ENCODE measurements at places on chromosomes 1 and 21.
A peak's percentile ranks its signal among the peaks of the same experiment; 100 is the strongest.

DNA sequence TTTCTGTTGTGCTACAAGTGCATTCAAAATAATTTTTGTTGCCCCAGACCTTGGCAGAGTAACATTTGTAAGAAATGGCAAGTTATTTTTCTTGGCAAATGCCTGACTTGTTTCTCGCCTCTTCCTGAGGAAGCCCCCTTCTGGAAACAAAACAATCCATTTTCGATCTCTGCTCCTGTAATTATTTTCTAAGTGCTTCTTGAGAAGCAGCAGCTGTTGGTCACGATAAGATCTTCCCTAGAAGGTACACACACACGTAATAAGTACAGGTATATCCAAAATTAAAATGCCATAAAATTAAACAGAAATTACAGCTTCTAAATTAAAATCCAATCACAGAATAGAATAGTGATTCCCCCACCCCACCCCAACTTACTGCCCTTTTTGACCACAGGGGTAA lies 47.3 kb downstream of the LPGAT1 start:
- no peak for DNase-seq

GRCh38 chr1:183058851-183059502 lies 35.8 kb downstream of the LAMC1 start:
- no peak for DNase-seq

DNA sequence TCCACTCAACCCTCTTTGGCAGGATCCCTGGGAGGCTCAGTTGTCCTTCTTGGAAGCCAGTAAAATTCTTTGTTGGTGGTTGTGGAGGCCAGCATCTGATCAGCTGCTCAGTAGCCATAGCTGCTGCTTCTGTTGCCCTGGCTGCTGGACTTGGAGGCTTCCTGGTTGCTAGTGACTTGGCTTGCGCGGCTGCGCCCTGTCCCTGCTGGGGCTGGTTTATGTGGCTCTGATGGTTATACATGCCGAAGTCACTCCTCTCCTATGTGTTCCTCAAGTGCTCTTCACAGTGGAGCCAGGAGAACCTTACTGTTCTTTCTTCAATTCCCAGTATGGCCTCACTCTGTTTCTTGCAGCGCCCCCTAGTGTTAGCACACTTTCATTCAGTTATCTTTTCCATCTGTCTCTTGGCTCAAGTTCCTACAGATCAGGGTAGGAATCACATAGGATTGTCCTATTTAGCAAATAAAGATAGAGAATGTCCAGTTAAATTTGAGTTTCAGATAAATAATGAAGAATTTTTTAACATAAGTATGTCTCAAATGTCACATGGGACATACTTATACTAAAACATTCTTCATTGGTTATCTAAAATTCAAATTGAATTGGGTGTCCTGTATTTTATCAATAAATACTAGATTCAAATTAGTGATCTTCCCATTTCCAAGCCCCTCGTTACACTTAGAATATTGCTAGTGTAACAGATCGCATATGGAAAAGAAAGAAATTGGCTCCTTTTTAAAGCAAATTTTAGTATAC lies 176.5 kb downstream of the TGFB2 start:
- DNase-seq = peak; percentile 48

DNA sequence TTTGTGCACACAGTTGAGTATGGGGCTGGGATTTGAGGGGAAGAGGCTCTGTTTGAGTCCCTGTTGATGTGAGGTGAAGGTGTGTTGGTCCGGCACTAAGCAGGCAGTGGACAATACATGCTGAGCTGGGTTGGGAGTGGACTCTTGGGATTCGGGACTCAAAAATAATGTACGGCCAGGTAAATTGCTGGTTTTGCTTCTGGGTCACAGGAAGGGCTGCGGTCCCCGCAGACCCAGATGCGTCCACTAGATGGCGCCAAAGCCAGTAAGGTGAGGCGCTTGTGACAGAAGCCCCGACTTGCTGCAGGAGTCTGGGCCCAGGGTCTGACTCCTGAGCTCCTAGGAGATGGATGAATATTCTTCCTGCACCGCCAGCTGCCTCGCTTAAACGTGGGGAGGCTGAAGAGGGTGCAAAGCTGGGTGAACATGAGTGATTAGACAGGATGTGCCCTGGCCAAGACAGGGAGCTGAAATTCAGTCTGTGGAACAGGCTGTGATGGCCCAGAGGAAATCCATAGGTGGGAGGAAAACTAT lies 61.4 kb downstream of the ACBD3 start:
- DNase-seq = peak; percentile 56

DNA sequence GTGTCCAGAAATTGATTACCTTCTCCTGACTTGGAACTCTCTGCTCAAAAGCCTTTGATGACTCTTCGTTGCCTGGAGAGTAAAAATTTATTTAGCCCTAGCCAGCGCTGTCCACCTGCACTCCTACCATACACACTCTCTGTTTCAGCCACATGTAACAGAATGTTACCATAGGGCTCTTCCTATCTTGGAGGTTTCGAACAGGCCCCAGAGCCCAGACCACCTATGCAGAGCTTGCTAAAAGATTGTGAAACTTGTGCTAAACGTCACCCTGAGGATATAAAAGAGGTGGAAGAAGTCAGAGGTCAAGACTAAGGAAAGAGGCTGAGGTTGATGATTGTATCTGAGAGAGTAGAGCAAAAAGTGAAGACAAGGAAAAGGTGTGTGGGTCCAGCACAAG lies 237.0 kb upstream of the HOOK1 start:
- no peak for DNase-seq

Measured in dermis microvascular lymphatic vessel endothelial cell (primary cell).